COR-L47 (cell line): ENCODE measurements at places on chromosomes 7 and 10.
A peak's percentile ranks its signal among the peaks of the same experiment; 100 is the strongest.

GRCh38 chr10:15858861-15859281 is 1.4 kb downstream of the MINDY3 start:
- no peak for DNase-seq

DNA sequence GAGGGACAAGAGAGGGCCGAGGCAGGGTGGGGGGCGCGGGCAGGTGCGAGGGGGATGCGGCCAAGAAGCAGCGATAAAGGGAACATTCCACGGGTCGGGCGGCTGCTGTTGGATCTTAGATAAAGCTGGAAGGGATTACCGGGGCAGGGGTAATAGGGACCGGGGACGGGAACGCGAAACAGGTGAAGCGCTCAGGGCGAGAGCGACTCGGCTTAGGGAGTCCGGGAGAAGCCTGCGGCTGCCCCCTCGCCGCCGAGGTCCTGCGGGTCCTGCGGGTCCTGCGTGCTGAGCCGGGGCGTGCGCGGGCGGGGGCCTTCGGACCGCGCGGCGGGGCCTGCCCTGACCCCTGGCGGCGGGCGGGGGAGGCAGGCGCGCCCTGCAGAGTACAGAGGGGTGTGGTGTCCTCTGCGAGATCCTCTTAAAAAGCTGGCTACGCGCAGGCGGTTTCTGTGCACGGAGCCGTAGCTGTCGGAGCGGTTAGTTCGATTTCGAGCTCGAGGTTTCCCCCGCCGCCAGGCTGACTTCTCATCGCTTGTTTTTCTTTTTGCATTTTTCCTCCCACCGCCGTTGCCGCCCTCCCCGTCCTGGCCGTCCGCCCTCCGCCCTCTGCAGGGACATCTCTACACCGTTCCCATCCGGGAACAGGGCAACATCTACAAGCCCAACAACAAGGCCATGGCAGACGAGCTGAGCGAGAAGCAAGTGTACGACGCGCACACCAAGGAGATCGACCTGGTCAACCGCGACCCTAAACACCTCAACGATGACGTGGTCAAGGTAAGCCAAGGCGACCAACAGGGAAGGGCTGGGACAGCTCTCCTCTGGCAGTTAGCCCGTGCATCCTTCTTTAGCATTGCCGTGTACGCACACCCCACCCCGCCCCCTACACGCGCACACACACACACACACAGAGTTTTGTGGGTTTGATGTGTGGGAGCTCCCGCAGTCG is 1.4 kb downstream of the CAV1 start:
- DNase-seq = peak; percentile 35

DNA sequence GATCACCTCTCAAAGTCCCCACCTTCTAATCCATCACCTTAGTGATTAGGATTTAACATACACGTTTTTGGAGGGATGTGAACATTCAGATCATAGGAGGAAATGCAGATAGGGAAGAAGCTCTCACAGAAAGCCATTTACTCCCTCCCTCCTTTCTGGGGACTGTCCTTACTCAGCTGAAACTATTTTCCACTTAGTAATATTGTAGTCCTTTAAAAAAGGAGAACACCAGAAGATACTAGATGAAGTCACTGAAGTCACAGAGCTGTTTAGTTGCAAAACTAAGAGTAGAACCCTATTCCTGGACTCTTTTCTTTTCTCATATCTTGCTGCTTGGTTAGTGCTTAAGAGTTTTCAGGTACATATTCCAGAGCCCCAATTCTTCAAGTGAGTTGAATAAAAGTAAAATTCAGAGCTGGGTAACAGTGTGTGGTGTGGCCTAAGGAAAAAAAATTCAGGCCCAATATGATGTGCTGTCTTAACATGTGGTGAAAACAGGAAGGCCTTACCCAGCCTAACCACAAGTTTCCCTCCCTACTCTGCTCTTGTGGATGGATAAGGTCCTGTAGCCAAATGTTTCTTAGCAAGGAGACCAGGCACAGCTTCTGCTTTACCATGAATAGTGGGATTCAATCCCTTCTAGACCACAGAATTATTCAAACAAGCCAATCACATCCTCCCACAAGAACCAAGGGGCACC is 135.7 kb downstream of the INHBA start:
- no peak for DNase-seq

- DNase-seq = no peak
Measured at GRCh38 chr10:117942226-117942625, 104.5 kb downstream of the RAB11FIP2 start.

DNA sequence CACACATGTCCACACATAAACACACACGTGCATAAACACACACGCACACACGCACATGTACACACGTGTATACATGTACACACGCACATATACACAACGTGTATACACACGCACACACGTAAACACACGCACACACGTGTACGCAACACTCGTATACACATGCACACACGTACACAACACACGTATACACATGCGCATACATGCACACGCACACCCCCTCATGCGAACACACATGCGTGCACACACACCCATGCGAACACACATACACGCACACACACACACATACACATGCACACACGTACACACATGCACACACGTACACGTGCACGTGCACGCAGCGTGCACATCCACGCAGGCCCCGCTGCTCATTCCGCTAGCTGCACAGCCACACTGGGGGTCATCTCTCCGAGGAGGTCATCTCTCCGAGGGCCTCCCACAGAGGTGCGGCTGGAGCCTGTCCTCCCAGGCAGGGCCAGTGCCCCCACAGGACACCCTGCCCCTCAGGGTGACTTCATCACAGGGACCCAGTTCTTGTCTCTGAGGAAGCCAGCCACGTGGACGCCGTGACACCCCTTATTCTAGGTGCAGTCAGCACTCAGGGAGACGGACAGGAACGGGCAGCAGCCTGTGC is 25.9 kb downstream of the CYP2W1 start:
- DNase-seq = no peak

- DNase-seq = no peak
Measured at GRCh38 chr7:57308631-57309408, 141.2 kb upstream of the ZNF716 start.

- no peak for DNase-seq
Measured at GRCh38 chr10:129272866-129273650, 194.0 kb upstream of the MGMT start.

- DNase-seq = no peak
Measured at GRCh38 chr10:27730041-27730440, 15.6 kb downstream of the MKX start.

- DNase-seq = no peak
Measured at GRCh38 chr10:84818961-84819360, 490.6 kb downstream of the CCSER2 start.

DNA sequence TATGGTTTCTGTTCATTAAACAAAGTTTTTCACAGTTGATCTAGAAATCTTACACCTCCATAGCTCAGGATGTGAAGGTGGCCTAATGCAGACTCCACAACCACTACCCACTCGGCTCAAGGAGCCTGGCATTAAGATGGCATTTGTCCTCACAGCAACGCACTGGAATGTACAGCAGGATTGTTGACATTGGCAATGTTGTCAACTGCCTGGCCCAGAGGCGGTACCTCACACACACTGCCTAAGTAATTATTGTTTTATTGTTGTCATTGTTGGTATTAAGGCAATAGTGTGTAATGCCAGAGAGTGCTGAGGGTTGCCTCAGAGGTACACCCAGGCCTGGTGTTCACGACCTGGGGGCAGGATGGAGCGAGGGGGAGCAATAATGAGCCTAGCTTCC is 38.3 kb downstream of the LRRC18 start:
- no peak for DNase-seq

GRCh38 chr10:97101166-97101940 is 84.4 kb downstream of the SLIT1 start:
- DNase-seq = no peak

DNA sequence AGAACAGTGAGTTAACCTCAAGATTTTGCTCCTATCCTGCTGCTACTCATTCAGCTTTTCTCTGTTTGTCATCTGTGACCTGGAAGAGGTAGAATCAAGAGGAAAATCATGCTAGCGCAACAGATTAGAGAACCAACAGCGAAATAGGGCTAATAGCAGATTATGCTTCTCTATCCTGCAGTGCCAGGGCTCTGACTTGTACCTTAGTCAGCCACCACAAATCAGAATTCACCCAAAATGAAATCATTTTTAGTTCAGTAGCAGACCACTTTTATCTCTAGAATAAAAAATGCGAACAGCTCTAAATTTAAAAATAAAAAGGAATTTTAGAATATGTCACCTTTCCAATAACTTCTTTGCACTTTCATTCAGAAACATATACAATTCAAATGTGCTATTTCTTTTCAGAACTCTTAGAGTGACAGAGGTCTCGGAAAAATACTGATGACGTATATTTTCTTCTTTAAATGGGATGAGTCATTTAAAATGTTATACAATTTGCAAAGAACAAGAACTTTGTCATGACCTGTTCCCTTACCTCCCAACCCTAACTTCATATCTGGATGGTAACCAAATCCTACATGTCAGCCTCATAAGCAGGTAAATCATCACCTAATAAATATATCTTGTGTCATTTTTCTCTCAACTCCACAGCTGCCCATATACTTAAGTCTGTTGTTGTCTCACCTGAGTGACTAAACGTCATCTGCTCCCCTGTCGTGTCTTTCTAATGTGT is 896.4 kb downstream of the PCDH15 start:
- no peak for DNase-seq

GRCh38 chr7:149544028-149544427 is 46.4 kb upstream of the ZNF746 start:
- no peak for DNase-seq

DNA sequence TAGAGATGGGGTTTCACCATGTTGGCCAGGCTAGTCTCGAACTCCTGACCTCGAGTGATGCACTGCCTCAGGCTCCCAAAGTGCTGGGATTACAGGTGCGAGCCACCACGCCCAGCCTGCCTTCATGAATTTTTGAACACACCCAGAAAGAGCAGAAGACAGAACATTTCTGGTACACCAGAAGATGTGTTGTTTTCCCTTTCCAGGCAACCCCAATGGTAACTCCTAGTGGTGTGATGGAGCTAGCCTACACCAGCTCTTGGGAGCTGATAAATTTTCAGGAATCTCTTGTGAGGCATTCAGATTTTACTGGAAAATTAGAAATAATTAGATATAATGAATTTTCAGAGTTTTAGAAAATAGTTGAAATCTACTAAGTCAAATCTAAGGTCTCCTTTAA is 904 bp upstream of the CCDC7 start:
- no peak for DNase-seq

GRCh38 chr10:6928586-6928985 is 348.5 kb upstream of the PRKCQ start:
- no peak for DNase-seq

DNA sequence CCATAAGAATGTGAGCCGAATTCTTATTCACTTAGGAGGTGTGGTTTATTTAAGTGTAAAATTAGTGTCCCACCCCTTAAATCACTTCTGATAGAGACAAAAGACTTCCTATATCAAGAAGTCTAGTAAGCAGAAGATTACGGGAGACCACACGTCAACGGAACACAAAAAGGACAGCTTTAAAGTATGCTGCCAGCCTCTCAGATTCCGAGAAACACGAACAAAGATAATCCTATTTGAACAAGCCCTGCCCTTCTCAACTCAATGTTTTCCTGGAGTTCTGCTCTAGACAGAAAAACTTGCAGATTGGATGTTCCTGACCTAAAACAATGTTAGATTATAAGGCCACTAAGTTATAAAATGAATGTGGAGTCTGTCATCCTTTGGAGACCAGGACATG is 4.9 kb upstream of the MCU start:
- DNase-seq = no peak

- DNase-seq = no peak
Measured at GRCh38 chr10:79433324-79434222, 11.9 kb downstream of the ZCCHC24 start.
